ENCODE measurements at places on chromosomes 6 and 20.

DNA sequence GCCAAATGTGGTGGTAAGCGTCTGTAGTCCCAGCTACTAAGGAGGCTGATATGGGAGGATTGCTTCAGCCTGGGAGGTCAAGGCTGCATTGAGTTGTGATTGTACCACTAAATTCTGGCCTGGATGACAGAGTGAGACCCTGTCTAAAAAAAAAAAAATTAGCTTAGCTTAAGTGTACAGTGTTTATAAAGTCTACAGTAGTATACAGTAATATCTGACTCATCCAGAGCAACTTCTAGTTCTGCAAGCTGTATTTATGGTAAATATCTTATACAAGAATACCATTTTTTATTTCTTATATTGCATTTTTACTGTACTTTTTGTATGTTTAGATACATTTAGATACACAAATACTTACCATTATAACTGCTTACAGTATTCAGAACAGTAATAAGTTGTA lies 58.1 kb downstream of the UQCC1 start:
- no peak for DNase-seq

- peak; percentile 74 for DNase-seq
These were observed 1.5 kb upstream of the CITED2 start for GRCh38 chr6:139376017-139376330.

- no peak for DNase-seq
These were observed 143.6 kb downstream of the MRPL14 start for GRCh38 chr6:43983632-43984031.

DNA sequence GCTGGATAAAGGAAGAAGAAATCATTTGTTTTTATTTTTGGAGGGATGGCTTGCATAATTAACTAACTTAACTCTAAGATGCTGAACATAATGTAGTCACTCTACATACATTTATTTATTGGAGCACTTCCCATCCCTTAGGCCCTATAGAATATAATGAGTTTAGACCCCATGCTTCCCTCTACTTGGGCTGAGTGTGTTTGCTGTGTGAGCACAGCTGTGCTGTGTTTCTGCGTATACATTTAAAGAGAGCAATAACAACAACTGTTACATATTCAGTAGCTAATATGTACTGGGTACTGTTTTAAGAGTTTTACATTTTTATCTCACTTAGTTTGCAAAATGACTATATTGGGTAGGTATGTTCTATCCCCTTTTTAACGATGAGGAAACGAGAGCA lies 736.6 kb upstream of the NRSN1 start:
- DNase-seq = no peak

DNA sequence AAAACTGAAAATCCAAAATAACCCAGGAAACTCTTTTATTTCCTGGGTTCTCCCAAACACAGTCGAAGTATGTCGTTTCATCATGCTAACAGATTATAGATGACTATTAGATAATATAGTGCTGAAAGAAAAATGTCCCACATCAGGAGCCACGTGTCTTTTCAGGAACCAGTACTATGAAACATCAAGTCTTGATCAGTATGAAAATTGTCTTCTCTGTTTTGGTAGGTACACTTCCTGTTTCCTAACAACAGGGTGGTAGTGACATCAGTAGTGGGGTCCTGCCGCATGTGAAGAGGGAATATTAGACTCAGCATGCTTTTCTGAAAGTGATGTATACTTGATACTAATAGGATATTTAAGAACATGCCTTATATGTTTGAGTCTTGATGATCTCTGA lies 136.7 kb downstream of the HIVEP1 start:
- DNase-seq = no peak

GRCh38 chr6:39803872-39804271 lies 11.7 kb downstream of the DAAM2 start:
- DNase-seq = no peak

GRCh38 chr6:169752074-169752623 lies 727 bp downstream of the ERMARD start:
- DNase-seq = no peak

- peak; percentile 67 for DNase-seq
These were observed 54.2 kb downstream of the MRPL14 start for GRCh38 chr6:44072959-44073611.

- DNase-seq = no peak
These were observed 144.4 kb upstream of the PDE10A start for GRCh38 chr6:165807249-165807960.

- DNase-seq = no peak
These were observed 437.7 kb downstream of the COL12A1 start for GRCh38 chr6:74768120-74768519.

- DNase-seq = no peak
These were observed 131.0 kb downstream of the ANKRD60 start for GRCh38 chr20:58097429-58097828.

DNA sequence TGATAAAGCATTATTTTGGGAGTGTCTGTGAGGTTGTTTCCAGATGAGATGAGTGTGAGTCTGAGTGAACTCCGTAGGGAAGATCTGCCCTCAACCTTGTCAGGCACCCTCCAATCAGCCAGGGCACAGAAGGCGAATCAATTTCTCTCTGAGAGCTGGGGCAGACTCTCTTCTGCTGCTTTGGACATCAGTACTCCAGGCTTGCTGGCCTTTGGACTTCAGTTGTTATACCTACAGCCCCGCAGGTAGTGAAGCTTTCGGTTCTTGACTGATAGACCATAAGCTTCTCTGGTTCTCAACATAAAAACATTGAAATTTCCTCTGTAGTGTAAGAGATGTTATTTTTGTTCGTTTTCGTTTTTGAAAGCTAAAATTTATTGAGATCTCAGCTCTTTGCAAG lies 71.4 kb downstream of the MAFB start:
- no peak for DNase-seq

DNA sequence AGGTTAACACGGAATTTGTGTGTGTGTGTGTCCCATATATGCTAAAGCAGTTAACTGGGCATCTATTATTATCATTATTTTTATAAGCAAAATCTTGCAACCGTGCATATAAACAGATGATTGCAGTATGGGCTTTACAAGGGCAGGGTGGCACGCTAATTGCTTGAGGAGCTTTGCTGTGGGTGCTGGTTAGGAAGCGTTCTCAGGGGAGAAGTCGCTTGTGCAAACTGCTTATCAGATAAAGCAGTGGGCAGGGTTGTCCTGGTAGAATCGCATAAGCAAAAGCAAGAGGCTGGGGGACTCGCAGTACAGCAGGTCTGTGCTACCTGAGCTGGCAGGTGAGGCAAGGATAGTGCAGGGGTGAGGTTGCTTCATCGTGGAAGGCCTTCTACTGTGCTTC lies 9.7 kb upstream of the CCN6 start:
- no peak for DNase-seq

GRCh38 chr6:167506443-167507301 lies 181.8 kb downstream of the TTLL2 start:
- DNase-seq = no peak

DNA sequence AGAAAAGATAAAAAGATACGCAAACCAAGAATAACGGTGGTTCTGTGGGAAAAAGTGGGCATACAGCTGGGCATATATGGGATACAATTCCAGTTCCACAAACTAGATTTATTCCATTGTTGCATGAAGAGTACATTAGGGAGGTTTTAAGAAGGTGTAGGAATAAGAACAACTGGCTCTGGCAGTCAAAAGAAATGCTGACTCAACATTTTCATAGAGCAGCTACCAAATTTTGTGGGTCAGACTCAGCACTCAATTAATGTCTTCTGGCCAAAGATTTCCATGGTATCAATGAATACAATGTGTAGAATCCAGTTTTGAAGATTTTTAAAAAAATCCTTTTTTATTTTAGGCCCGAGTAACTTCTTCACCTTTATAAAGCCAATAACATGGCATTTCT lies 40.2 kb downstream of the TP53INP2 start:
- no peak for DNase-seq

GRCh38 chr20:23094927-23095326 lies 8.8 kb upstream of the CD93 start:
- DNase-seq = no peak

DNA sequence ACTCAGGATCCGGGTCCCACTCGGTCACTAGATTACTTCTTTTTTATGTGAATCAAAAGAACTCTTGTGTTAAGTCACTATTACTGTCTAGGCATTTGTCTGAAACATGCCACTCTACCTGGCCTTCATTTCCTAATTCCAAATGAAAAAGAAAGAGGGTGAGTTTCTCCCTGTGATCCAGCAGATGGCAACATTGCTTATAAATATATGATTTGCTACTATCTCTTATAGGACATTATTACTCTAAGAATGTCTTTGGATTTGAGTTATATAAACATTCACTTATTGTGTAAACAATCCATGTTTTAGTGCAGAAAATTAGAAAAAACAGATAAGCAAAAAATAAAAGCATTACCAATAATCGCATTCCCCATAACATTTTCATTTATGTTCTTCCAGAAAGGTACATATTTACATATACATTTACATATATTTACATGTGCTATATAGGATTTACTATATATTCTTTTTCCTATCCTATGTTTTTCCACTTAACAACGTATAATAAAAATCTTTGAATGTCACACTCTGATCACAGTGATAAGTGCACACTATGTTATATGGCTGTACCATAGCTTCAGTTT lies 66.9 kb downstream of the FAXC start:
- DNase-seq = no peak

DNA sequence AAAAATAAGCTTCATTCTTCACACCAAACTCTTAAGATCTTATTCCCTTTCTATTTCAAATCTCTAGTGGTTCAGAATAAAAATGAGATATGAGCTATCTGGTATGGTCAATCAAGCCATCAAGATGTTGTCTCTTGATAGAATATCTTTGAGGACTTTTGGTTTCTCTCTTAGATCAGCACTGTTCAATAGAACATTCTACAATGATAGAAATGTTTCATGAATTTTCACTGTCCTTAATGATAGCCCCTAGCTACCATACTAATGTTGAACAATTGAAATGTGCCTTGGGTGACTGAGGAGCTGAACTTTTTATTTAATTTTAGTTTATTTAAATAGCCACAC lies 24.1 kb upstream of the HINT3 start:
- DNase-seq = no peak

Data from tibial artery (tissue), 4 donors.